Mesothelial cell of epicardium (in vitro differentiated cells): ENCODE measurements at places on chromosomes 6 and 20. TPM values are rescaled to one million over a fixed set of nuclear protein-coding genes. Genes with fewer than 3 reads are reported as not detected.

The BMP5 gene
- 3.9 to 5.0 TPM (median 4.9 TPM) in 3 replicates for total RNA-seq

The APCDD1L gene
- 0.07 to 0.16 TPM in 2 of 3 replicates, not detected in the other for total RNA-seq

The SYCP2 gene
- total RNA-seq: 1.8 to 2.8 TPM (median 2.3 TPM) in 3 replicates

The SAPCD1 gene
- 8.7 to 12.8 TPM (median 11.6 TPM) in 3 replicates for total RNA-seq

- H3K27ac ChIP-seq: no peak within 1 kb of the TSS
- H3K36me3 ChIP-seq: no peaks in the 10 kb centered on the region
- H3K4me3 ChIP-seq: no peak within 1 kb of the TSS
- H3K4me1 ChIP-seq: peaks cover 22% of the 10 kb centered on the region
- DNase-seq: no peak
Measured at GRCh38 chr6:41286544-41287346, at the start of gene TREM1. Gene TREM1, minus strand, starts transcription at chr6:41286682. Its CDS starts 27 bp downstream, at chr6:41286655.

- H3K4me3 ChIP-seq: no peak overlapping the region
- no peaks in the 10 kb centered on the region for H3K36me3 ChIP-seq
- H3K27ac ChIP-seq: no peak overlapping the region
- DNase-seq: no peak
- no peaks in the 10 kb centered on the region for H3K27me3 ChIP-seq
Measured at GRCh38 chr6:102039441-102039840, 645.9 kb downstream of the GRIK2 start.

- H3K27ac ChIP-seq: no peak overlapping the region
- no peaks in the 10 kb centered on the region for H3K27me3 ChIP-seq
- H3K36me3 ChIP-seq: no peaks in the 10 kb centered on the region
- H3K4me3 ChIP-seq: no peak overlapping the region
Measured at GRCh38 chr6:109315341-109316110, 66.7 kb downstream of the CD164 start.

- no peak overlapping the region for H3K4me3 ChIP-seq
- H3K27me3 ChIP-seq: peaks cover 9% of the 10 kb centered on the region
- H3K4me1 ChIP-seq: peaks cover 49% of the 10 kb centered on the region
- no peak overlapping the region for H3K27ac ChIP-seq
Measured at GRCh38 chr20:31919410-31920155, 32.3 kb downstream of the PDRG1 start.

GRCh38 chr6:73713426-73714147, 17.6 kb downstream of the CD109 start:
- no peak overlapping the region for H3K27ac ChIP-seq
- H3K27me3 ChIP-seq: no peaks in the 10 kb centered on the region
